ENCODE measurements at places on chromosomes 1 and 21.

DNA sequence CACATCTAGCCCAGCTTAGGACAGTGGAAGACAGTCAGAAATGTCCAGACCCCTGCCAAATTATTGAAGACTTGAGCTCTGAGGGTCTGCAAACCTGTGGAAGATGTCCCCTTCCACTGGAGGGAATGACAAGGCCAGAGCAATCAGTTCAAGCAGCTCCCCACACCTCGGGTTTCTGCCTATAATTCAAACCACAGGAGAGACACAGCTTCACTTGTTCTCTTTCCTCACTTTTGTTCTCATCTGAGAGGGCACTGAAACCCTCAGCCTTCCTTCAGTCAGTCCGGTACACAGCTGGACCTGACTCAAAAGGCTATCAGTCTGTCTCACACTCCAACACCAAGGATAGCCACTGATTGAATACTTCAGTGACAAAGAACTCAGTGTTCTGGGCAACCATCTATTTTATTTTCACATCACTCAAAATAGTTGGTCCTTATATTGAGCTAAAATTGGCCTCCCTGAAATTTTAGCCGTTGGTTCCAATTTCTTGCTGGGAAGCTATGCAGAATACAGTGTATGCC, 70.1 kb downstream of the TENT5C start:
- DNase-seq, result no peak

DNA sequence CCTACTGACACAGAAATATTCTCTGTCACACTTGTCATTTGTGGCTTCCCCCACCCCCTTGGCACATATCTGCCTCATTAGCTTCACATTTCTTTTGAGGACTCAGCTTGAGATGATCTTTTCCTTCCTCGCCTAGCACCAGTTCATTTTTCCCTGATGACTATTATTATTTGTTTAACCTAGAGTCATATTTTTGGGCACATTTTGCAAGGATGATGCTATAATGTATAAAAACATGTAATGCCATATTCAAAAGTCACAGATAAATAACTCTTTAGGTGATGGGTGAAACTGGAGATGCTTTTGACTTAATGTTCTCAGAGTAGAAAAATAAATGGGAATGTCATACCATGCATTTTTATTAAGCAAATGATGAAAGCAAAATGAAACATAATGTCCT, 202.7 kb downstream of the BACH1 start:
- no peak for DNase-seq

DNA sequence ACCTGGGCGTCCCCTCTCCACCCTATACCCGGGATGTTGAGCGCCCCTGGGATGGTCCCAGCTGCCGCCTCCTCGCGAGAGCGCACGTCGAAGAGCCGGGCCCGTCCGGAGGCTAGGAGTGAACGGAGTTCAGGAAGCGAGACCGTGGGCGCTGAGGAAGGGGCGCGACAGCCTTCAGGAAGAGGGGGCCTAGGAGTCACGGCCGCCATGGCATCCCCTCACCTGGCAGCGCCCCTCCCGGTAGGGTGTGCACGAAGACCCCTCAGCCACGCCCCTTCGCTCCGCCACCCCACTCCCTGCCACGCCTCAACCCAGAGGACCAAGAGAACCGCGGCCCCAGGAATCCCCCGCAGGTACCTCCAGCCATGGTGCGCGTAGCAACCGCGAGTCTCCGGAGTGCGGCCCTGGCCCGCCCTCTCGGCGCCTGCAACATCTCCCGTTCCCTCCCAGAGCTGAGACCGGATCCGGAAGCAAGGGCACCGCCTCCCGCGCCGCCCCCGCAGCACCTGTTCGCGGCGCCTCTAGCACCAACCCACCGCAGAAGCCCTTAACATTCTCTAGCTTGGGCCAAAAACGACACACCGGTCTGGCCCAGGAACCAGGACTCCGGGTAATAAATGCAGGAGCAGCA, at the start of gene TSTD1:
Gene TSTD1 (minus strand): TSS at position 442 of the 631 bp plus-strand sequence. CDS start 75 bp downstream, at position 367.
- DNase-seq, result peak; percentile 80

DNA sequence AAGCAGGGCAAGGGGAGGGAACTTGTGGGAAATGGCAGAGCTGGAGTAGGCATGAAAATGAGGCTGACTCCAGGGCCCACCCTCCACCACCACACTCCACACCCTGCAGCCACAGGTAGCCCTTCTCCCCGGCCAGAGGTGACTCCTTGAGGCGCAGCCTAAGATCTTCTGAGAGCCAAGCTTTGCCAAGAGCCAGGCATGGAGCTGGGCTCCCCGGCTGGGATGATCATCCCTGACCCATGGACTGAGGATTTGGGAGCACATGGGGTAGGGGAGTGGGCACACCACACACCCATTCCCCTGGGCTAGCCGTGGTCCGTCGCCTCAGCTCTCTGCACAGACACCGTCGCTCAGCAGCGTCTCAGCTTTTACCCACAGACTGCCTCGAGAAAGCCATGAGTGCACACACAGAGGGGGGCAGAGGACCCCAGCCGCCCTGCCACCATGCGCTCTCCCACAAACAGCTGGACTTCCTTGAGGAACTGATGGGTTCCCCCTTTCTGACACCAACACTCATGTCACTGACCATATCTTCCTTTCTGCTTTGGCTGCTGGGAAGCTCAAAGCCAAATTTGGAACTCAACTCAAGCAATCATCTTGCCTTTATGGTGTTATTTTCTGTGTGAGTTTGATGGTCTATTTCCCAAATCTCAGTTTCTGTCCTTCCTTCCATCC, 123.6 kb upstream of the RUNX3 start:
- DNase-seq, result no peak

GRCh38 chr1:214634267-214634666, 31.3 kb downstream of the CENPF start:
- DNase-seq, result no peak
